ENCODE measurements at places on chromosomes 2 and 18.

GRCh38 chr18:59528866-59529265 lies 168.4 kb downstream of the CCBE1 start:
- H3K4me3 ChIP-seq, result no peak overlapping the region
- H3K4me1 ChIP-seq, result no peaks in the 10 kb centered on the region
- H3K36me3 ChIP-seq, result no peaks in the 10 kb centered on the region
- H3K27me3 ChIP-seq, result peaks cover 15% of the 10 kb centered on the region
- no peak for DNase-seq

GRCh38 chr2:143431316-143431715 lies 302.1 kb downstream of the ARHGAP15 start:
- H3K4me1 ChIP-seq, result no peaks in the 10 kb centered on the region
- no peaks in the 10 kb centered on the region for H3K36me3 ChIP-seq
- no peak for DNase-seq
- no peaks in the 10 kb centered on the region for H3K27me3 ChIP-seq
- no peak overlapping the region for H3K4me3 ChIP-seq

DNA sequence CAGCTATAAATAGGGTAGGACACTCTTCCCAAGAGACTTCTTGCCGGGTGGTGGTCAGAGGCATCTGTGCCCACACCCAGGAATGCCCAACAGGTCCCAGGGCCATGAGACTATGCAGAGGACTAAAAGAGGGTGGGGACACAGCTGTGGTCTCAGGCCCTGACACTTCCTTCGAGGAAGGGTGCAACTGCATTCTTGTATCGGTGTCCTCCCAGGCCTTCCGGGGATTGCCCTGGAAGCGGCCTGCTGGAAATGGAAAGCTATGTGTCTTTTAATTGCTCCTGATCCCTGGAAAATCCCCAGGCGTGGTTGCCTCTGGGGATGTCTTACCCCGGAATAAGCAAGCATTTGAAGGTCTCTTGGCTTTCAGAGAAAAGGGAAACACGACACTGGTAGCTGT lies 176.7 kb downstream of the SOX11 start:
- no peaks in the 10 kb centered on the region for H3K27me3 ChIP-seq
- DNase-seq, result no peak
- no peak overlapping the region for H3K4me3 ChIP-seq
- no peaks in the 10 kb centered on the region for H3K4me1 ChIP-seq

DNA sequence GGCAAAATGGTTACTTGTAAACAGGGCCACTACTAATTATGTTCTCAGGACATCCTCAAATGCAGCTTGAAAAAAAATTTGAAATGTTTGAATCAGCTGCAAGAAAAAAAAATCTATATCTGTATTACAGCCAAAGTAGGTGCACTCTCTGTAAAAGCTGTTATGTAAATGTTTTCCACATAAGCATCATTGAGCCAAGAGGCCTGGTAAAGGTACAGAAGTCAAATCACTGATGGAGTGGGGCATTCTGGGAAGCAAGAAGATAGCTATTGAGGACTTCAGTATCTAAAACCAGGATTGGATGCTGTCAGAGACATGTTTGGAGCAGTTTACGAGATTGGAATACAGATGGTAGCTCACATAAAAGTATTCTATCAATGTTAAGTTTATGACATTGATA lies 80.3 kb downstream of the MAPRE2 start:
- H3K27ac ChIP-seq, result no peak overlapping the region
- no peak for DNase-seq
- H3K4me3 ChIP-seq, result no peak overlapping the region
- peaks cover 34% of the 10 kb centered on the region for H3K4me1 ChIP-seq
- H3K36me3 ChIP-seq, result no peaks in the 10 kb centered on the region

DNA sequence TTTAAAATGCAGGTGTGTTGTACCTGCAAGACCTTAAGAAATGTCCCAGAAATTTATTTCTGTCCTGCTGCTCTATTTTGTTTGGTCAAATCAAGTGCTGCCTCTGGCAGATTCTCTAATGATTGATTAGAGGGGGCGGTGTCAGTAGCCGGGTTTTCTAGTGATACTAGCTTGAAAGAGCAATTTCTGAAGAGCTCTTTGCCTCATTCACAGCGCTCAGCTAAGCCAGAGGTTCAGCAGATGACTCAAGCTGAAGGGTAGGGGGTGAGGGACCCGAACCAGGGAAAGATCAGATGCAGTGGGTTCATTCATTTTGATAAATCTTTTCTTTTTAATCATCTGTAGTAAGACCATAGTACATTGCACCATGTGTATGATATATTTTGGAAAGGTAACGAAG lies 15.0 kb downstream of the ZBTB7C start:
- no peak for DNase-seq
- H3K27me3 ChIP-seq, result peaks cover 6% of the 10 kb centered on the region
- H3K4me1 ChIP-seq, result peaks cover 21% of the 10 kb centered on the region
- H3K27ac ChIP-seq, result no peak overlapping the region
- no peaks in the 10 kb centered on the region for H3K36me3 ChIP-seq

DNA sequence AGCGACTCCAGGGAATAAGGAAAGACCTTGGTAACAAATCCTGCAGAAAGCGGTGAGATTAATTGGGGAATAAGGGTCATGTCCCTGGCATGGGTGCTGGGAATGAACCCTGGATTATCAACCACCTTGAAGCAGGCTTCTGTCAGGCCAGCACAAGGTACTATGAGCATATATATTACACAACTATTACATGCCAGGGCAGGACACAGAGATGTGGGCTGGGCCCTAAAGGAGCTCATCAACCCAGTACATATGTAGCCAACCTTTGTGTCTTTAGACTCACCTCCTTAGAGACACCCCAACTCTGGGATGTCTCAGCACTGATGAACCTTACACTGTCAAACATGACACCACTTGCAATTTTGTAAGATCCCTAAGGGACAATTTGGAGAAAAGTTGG lies 3.4 kb downstream of the SFXN5 start:
- DNase-seq, result no peak
- H3K36me3 ChIP-seq, result no peaks in the 10 kb centered on the region
- peaks cover 40% of the 10 kb centered on the region for H3K4me1 ChIP-seq
- H3K27me3 ChIP-seq, result no peaks in the 10 kb centered on the region
- no peak overlapping the region for H3K27ac ChIP-seq
- peak overlapping the region; percentile 91 for H3K4me3 ChIP-seq

- H3K36me3 ChIP-seq, result no peaks in the 10 kb centered on the region
- H3K4me1 ChIP-seq, result peaks cover 12% of the 10 kb centered on the region
- H3K4me3 ChIP-seq, result peak overlapping the region; percentile 7
- peaks cover 58% of the 10 kb centered on the region for H3K27me3 ChIP-seq
These were observed 13.8 kb upstream of the ZBTB7C start for GRCh38 chr18:48422947-48423378.

DNA sequence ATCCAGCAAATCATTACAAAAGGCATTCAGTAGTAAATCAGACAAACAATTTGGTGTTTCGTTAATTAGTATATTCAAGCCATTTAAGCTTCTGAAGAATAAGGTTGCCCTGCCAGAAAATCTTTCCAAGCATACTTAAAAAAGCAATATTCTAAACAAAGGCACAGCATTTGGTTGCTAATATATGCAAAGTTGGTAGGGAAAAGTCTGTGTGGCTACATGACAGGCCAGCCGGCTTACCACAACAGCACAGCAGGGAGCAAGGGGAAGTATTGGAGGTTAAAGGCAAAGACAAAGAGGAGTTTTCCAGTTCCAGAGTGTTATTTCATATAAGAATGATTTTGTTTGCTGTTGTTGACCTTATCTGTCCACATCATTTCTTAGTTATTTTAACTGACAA lies 282.3 kb downstream of the MBD5 start:
- H3K27ac ChIP-seq, result no peak overlapping the region
- no peaks in the 10 kb centered on the region for H3K27me3 ChIP-seq
- H3K4me3 ChIP-seq, result peak overlapping the region; percentile 7
- H3K36me3 ChIP-seq, result peaks cover 2% of the 10 kb centered on the region
- no peak for DNase-seq
- H3K4me1 ChIP-seq, result peaks cover 27% of the 10 kb centered on the region

GRCh38 chr2:175619179-175620045 lies 382.7 kb downstream of the LNPK start:
- no peak overlapping the region for H3K27ac ChIP-seq
- no peaks in the 10 kb centered on the region for H3K27me3 ChIP-seq
- peaks cover 6% of the 10 kb centered on the region for H3K36me3 ChIP-seq
- no peak overlapping the region for H3K4me3 ChIP-seq
- no peak for DNase-seq
- peaks cover 22% of the 10 kb centered on the region for H3K4me1 ChIP-seq

DNA sequence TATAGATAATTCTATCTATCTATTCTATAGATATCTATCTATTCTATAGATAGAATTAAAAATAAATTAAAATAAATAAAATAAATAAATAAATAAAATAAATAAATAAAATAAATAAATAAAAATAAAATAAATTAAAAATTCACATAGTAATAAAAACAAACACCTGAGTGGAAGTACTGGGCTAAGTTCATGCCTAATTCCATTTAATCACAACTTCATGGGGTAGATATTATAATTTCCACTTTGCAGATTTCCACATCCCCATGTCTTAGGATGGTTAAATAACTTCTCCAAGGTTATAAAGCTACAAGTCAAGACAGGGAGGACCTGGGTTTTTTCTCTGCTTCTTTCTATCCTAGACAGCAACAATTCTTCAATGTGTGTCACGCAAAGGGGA lies 261.4 kb upstream of the MEX3C start:
- no peak overlapping the region for H3K4me3 ChIP-seq
- no peak overlapping the region for H3K27ac ChIP-seq
- peaks cover 3% of the 10 kb centered on the region for H3K36me3 ChIP-seq

- no peaks in the 10 kb centered on the region for H3K4me1 ChIP-seq
- H3K36me3 ChIP-seq, result no peaks in the 10 kb centered on the region
- no peak for DNase-seq
- no peak overlapping the region for H3K4me3 ChIP-seq
- no peaks in the 10 kb centered on the region for H3K27me3 ChIP-seq
These were observed 70.0 kb downstream of the VSNL1 start for GRCh38 chr2:17610521-17610920.

GRCh38 chr2:167140767-167141166 lies 252.5 kb downstream of the XIRP2 start:
- H3K4me3 ChIP-seq, result no peak overlapping the region
- H3K27ac ChIP-seq, result no peak overlapping the region
- no peaks in the 10 kb centered on the region for H3K36me3 ChIP-seq
- peaks cover 10% of the 10 kb centered on the region for H3K4me1 ChIP-seq
- H3K27me3 ChIP-seq, result no peaks in the 10 kb centered on the region
- no peak for DNase-seq

GRCh38 chr2:33275689-33276444 lies 200.6 kb upstream of the RASGRP3 start:
- H3K4me3 ChIP-seq, result no peak overlapping the region
- peaks cover 3% of the 10 kb centered on the region for H3K36me3 ChIP-seq
- H3K27ac ChIP-seq, result no peak overlapping the region
- no peaks in the 10 kb centered on the region for H3K4me1 ChIP-seq

GRCh38 chr18:36724169-36724568 lies 104.6 kb downstream of the TPGS2 start:
- no peak overlapping the region for H3K27ac ChIP-seq
- H3K27me3 ChIP-seq, result no peaks in the 10 kb centered on the region
- no peaks in the 10 kb centered on the region for H3K4me1 ChIP-seq
- DNase-seq, result no peak

- H3K27me3 ChIP-seq, result no peaks in the 10 kb centered on the region
- H3K4me3 ChIP-seq, result no peak overlapping the region
- peaks cover 29% of the 10 kb centered on the region for H3K4me1 ChIP-seq
- no peaks in the 10 kb centered on the region for H3K36me3 ChIP-seq
These were observed 67.4 kb downstream of the TNP1 start for GRCh38 chr2:216792222-216793021.

DNA sequence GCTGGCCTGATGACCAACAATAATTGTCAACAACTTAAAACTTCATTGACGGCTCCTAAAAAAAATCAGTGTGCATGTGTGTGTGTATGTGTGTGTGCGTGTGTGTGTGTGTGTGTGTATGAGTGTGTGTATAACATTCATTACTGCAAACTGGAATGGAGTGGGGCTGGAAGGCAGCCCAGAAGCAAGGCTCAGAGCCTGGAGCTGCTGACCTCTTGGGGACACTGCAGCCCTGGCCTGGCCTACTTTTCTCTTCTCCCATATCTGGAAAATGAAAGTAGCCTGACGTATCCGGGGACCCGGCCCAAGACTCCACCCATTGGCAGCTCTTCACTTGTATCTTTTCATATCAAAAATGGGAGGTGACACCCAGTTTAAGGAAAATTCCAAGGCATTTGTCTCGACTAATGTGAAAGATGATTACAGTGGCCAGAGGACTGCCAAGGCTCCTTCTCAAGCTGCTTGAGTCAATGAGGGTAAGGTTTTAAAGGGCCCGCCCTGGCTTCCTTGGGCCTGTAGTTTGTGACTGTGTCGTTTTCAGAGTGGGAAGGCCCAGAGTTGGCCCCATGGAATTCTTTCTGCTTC lies 72.4 kb upstream of the IL1R1 start:
- H3K36me3 ChIP-seq, result no peaks in the 10 kb centered on the region
- no peak for DNase-seq
- H3K27ac ChIP-seq, result no peak overlapping the region
- H3K4me1 ChIP-seq, result no peaks in the 10 kb centered on the region
- H3K4me3 ChIP-seq, result no peak overlapping the region

DNA sequence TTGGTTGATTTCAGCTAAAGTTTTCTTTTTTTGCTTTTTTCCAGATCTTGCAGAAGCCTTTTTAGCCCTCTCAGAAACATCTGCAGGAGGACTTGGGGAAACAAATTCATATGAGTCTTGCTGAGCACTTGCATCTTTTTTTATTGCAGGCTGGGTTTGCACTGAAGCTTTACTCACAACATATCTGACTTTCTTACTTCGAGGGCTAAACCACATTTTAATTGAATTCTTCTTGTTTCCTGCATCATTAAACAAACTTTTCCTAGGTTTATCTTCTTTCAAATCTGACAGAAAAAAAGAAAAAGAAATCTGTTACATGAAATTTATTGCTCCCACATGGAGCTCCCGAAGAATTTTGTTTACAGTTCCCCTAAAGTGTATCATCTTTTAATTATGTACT lies 28.3 kb downstream of the BARD1 start:
- H3K4me1 ChIP-seq, result no peaks in the 10 kb centered on the region
- no peak overlapping the region for H3K4me3 ChIP-seq
- no peaks in the 10 kb centered on the region for H3K27me3 ChIP-seq
- no peak for DNase-seq

DNA sequence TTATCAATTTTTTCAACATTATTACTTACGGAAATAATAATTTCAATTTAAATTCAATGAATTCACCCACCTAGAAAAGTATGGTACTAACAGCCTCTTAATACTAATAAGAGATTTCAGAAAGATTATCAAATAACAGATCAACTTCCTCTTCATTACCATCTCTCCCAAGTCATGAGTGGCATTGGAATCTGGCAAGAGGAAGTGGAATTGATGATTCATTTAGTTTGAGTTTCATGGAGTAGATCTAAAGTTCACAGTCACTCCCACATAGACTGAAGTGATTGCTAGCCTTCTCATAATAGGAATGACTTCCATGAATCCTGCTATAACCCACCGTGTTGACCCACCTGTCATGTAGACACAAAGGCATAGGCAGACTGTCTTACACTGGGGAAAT lies 77.7 kb upstream of the WDR75 start:
- H3K36me3 ChIP-seq, result no peaks in the 10 kb centered on the region
- DNase-seq, result no peak
- peaks cover 7% of the 10 kb centered on the region for H3K4me1 ChIP-seq
- H3K27ac ChIP-seq, result no peak overlapping the region
- H3K4me3 ChIP-seq, result no peak overlapping the region
- H3K27me3 ChIP-seq, result no peaks in the 10 kb centered on the region

GRCh38 chr18:9643549-9643948 lies 29.2 kb upstream of the PPP4R1 start:
- H3K27me3 ChIP-seq, result no peaks in the 10 kb centered on the region
- H3K27ac ChIP-seq, result peak overlapping the region; percentile 52
- no peak overlapping the region for H3K4me3 ChIP-seq
- DNase-seq, result no peak
- H3K4me1 ChIP-seq, result peaks cover 23% of the 10 kb centered on the region
- H3K36me3 ChIP-seq, result no peaks in the 10 kb centered on the region

GRCh38 chr2:210461401-210461800 lies 15.2 kb downstream of the LANCL1 start:
- peaks cover 25% of the 10 kb centered on the region for H3K36me3 ChIP-seq
- no peaks in the 10 kb centered on the region for H3K27me3 ChIP-seq
- no peak overlapping the region for H3K4me3 ChIP-seq
- no peak for DNase-seq

Data from neural crest cell (in vitro differentiated cells).